ENCODE measurements at places on chromosomes 1 and 21. TPM values are rescaled to one million over a fixed set of nuclear protein-coding genes. Genes with fewer than 3 reads are reported as not detected.
A peak's percentile ranks its signal among the peaks of the same experiment; 100 is the strongest.

DNA sequence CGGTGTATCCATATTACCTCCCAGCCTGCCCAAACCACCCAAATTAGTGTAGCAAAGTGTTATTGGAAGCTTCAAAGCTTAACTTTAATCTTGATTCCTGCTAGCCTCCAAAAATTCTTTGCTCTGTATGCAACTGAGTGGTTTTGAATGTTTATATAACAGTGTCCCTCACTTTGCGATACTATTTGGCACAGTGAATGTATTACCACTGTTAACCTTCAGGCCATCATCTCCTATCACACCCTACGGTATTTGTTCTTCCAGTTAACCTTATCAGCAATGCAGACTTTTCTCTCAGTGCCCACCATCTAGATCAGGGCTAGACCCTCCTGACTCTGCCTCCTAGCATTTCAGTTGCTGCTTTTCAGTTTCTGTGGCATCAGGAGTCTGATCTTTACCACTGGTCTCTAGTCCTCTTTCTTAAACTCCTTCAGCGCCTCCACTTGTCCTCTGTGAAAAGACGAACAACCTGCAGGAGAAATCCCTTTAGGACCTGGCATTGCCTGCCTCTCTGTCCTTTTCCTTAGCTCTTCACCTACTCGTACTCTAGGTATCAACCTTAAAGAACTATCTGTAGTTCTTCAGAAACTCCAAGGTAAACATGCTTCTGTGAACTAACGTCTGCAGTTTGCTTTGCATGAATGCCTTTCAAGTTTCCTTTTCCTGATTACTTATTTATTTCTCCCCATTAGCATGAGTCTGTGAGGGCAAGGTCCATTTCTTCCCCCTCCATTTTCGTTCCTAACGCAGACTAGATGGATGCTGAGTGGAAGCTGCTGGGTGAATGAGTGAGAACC, 71.7 kb downstream of the SNX7 start:
- DNase-seq: no peak

DNA sequence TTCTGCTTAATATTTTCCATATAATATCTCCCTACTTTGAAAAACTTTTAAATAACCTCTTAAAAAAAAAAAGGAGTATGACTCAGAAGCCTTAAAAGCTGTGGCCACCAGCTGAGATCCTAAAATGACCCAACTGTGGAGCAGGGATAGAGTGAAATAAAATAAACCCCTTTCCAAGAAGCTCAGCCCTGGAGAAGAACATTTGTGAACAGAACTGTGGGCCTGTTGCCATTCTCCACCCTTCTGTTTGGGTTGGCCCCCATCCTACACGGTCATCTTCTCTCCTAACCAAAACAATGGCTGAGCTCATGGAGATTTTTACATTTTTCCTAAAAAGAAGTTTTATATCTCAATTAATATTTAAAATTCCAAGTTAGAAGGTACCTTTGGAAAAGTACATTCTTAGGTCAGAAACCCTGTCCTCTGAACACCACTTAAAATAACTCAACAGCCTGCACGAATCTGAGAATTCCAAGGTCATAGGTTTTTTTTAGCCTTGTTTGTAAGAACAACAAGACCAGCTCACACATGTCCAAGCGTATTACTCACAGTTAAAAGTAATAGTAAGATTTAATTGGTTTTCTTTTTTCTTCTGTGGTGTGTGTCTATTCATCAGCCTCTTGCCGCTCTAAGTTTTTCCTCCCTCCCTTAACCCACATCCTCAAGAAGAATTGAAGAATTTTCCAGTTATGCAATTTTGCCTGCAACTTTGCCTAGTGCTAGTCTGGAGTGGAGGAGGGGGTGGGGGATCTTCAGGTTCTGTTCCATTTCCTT, 107.7 kb upstream of the ERRFI1 start:
- no peak for DNase-seq

DNA sequence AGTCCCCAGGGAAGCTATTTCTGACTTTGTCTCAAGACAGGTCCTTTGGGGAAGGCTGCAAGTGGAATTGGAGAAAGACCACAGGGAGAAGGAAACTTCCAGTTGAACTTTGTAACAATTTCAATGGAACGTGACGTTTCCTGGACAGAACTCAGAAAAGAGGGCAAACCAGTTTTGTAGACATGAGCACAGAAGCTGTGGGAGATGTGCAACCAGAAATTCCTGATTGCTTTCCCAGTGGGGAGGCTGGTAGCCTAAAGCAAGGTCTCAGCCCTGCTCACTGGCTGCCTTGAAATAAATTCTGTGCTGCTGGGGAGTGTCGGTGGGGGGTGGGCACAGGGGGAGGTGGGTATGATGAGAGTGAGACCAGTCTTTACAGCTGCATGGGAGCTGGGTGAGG, 1206.7 kb upstream of the ADGRL2 start:
- DNase-seq: no peak

- peak; percentile 18 for DNase-seq
These were observed 24.8 kb downstream of the ATPAF1 start for GRCh38 chr1:46643368-46643775.

GRCh38 chr1:2237773-2238172, 9.7 kb downstream of the SKI start:
- DNase-seq: no peak

- DNase-seq: no peak
These were observed 14.0 kb upstream of the SLC9C2 start for GRCh38 chr1:173616859-173617258.

DNA sequence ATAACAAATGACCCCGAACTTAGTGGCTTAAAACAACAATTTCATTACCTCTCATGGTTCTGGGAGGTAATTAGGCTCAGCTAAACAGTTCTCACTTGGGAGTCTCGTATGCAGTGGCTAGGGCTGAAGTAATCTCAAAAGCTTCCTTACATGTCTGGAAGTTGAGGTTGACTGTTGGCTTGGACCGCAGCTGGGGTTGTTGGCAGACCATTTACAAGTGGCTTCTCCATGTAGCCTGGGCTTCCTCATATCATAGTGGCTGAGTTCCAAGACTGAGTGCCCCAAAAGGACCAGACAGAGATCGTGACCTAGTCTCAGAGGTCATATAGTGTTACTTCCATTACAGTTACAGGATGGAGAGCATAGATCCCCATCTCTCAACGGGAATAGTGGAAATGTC, 2.4 kb upstream of the POGZ start:
- DNase-seq: no peak

GRCh38 chr1:163870666-163871065, 548.9 kb downstream of the NUF2 start:
- no peak for DNase-seq

DNA sequence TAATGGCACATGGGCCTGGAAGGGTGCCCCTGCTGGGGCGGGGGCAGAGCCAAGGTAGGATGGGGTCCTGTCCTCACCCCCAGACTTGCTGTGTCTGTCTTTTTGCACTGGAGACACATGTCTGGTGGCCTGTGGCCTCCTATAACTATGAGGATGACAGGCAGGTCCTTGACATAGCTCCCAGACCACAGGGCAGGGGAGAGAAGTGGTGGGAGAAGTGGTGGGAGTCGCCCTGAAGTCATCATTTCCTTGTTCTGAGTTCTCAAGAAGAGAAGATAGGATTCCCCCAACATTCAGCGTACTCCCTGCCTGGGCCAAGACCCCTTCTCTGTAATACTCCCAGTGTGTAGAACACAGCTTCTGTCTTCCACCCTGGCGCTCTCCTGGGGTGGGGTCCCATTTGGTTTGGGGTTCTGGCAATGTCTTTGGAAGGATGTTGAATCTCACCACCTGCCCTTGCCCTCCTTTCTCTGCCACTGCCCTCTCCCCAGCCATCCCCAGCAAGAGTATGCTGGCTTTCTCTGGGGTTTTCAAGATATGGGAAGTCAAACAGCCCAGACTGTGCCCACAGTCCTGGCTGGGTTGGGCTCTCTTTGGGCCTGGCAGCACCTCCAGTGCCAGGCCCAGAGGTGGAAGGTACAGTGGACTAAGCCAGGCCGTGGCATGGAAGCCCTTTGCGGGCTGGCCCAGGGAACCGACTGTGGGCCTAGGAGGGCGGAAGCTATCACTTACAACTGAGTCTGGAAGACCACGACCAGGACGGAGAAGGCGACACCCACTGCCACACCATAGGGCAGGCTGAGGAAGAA, 19.4 kb downstream of the SLC26A9 start:
- DNase-seq: no peak

- DNase-seq: no peak
These were observed 4.4 kb downstream of the SNAP47 start for GRCh38 chr1:227739636-227740035.

- DNase-seq: no peak
These were observed 20.5 kb upstream of the MCOLN3 start for GRCh38 chr1:85068846-85069245.

DNA sequence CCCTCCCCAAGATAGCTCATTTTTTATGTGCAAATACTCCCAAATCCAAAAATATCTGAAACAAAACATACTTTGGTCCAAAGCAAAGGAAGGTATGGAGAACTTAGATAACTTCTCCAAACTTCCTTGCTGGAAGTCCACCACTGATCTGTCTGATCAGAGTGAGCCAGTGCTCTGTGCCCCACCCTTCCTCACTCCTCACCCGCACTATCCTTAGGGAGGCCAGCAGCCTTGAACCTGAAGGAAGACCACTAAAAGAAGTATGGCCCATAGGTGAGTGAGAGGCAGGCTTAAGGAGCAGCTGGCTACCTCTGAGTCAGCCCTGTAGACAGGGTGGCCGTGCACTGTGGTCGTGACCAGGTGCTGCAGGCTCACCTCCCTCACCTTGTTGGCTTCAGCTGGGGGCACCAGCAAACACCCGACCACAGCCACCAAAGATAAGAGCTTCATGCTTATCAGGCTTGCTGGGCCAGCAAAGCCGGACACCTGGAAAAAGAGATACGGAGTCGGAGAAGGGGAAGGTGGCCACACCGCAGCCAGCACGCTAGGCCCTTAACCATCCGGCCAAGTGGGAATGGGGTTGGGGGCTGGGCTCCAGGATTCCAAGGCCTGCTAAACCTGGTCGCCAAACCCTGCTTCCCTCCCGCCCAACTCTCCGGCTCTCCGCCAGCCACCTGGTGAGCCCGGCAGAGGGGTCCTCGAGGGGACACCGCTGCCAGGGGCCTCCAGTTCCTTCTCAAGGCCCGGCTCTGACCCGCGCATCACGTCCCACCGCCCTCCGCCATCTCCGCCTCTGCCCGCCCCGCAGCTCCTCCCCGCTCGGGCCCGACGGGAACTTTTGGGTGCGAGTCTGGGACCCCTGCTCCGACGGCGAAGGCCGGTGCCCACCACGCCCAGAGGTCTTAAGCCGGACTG, 543 bp downstream of the TMEM9 start:
- no peak for DNase-seq

DNA sequence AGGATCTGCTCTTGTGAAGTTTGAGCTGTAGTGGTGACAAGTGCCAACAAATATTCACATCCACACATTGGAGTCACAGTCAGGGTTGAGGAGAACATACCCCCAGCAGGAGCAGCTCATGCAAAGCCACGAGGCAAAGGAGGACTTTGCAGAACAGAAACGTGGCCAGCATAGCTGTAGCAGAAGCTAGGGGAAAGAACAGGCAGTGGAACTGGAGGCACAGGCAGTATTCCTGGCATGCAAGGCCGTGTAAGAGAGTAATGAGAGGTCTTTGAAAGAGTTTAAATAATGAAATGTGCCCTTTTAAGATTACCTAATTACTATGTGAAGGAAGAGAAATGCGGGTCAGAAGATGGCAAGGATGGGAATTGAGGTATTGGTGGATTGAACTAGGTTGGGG, 40.9 kb upstream of the IKBKE start:
- DNase-seq: no peak

DNA sequence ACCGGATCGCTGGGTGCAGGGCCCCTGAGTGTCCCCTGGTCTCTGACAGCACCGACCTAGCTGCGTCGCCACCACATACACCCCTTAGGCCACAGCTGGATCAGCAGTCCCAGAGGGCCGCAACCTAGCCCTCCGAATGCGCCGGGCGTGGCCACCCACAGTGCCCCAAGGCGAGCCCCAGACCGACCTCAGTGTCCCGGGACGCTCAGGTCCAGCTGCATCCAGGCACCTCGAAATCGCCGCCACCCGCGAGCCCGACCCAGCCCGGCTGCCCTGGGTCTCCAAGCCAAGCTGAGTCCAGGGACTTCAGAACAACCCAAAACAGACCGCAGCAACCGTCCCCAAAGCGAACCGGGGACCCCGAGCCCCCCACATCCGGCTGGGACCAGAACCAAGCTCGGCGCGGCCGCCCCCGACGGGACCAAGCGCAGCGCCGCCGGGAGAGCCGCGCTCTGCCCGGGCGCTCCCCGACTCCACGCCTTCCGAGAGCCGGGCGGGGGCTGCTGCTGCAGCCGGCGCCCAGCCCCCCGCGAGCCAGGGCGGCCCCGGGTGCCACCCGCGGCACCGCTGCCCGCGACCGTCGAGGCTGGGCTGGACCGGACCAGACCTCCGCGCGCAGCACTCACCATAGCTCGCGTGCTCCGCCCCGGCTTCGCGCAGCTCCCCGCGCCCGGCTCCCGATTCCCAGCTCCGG, 54.6 kb upstream of the ECE1 start:
- DNase-seq: no peak

DNA sequence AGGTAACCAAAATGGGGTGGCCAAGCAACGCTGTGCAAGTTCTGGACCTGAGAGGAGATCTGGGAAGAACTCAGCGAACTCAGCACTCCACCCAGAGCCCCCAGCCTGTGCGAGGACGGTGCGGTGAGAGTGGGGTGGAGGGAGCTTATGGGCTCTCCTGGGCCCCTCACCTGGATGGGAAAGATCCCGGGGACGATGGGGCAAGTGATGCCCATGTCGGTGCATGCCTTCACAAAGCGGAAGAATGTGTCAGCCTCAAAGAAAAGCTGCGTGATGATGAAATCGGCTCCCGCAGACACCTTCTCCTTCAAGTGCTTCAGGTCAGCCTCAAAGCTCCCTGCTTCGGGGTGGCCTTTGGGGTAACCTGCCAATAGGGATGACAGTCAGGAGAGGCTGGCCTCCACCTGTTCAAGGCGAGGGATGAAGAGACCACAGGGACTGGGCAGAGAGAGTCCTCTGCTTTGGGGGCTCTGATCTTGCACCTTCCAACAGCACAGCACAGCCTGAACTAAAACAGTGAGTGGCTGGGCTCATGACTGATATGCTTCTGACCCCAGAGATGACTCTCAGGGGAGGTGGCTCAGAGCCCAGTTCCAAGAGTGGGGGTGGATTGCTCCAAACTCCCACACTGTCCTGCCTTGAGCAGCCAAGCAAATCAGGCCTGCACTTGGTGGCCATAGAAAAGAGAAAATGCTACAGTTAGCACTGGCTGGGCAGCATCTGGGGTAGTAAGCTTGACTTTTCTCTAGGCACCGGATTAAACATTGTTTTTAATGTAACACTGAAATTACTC, 9.5 kb downstream of the MTHFR start:
- DNase-seq: no peak

Gene MYOC
- total RNA-seq: not detected

Gene LCA5L
- total RNA-seq: 0.53 TPM

All from glomerular endothelial cell (primary cell).